ENCODE measurements at places on chromosomes 3 and 15.

DNA sequence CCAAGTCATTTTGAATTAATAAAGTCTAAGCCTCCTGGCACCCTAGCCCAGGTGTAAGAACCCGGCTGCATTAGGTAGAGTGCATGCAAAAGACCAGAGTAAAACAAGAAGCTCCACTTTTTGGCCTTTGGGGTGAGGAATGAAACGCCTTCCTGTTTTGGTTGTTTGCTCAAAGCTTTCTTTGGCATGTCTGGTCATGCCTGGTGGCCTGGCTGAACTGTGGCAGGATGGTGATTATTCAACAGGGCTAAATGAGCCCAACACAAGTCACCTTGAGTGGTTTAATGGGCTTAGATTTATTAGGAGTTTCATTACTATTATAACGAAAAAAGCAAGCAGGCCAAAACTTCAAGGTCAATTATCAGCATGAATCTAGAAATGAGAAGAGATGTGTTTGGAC, 40.9 kb upstream of the LDHAL6B start:
- DNase-seq = no peak

GRCh38 chr15:79539401-79539800, 107.3 kb downstream of the MINAR1 start:
- no peak for DNase-seq

DNA sequence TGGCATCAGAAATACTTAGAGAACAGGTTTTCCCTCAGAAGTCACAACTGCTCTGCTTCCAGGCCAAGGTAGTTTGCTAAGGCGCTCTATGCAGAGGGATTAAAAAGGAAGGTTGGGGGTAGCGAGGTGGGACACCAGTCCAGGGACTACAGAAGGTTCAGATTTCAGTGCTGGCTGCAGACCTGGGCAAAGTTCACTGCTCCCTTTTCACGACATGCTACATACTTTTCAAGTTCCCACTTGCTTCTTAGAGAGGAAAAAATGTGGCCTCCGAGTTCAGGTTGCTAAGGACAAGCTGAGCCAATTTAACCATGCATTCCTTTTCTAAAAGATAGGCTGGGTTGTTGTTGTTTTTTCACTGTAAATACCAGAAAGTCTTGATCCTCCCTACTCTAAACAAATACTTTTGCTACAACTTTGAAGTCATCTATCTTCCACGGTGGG, 158.6 kb upstream of the NR2F2 start:
- DNase-seq = no peak

- no peak for DNase-seq
Measured at GRCh38 chr15:89358435-89358754, 23.8 kb upstream of the POLG start.

GRCh38 chr3:135987661-135988060, 22.1 kb downstream of the PPP2R3A start:
- no peak for DNase-seq

Measured in stimulated activated CD4-positive, alpha-beta T cell treated with anti-CD3 and anti-CD28 coated beads, Interleukin-1b, Interleukin-23, amount 100 ng/mL, for 1 hour (primary cell).